HCT116 (cell line): ENCODE measurements at places on chromosomes 16 and 17.

GRCh38 chr16:80163339-80163738 lies 377.5 kb upstream of the DYNLRB2 start:
- DNase-seq = no peak

DNA sequence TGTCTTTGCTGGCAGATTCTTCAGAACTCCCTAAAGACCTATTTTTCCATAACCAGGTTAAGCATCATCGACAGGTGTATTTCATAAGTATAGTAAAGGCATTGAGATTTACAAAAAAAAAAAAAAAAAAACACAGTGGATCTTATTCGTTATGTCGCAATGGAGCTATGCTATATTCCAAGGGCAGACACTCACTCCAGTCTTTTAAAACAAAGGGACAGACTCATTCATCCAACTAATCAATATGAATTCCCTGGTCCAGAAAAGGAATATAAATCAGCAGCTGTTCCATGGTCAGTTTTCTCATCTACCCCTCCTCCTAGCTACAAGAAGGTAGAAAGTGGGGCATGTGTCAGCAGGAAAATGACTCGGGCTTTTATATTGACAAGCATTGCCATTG lies 97.7 kb upstream of the MON1B start:
- no peak for DNase-seq

DNA sequence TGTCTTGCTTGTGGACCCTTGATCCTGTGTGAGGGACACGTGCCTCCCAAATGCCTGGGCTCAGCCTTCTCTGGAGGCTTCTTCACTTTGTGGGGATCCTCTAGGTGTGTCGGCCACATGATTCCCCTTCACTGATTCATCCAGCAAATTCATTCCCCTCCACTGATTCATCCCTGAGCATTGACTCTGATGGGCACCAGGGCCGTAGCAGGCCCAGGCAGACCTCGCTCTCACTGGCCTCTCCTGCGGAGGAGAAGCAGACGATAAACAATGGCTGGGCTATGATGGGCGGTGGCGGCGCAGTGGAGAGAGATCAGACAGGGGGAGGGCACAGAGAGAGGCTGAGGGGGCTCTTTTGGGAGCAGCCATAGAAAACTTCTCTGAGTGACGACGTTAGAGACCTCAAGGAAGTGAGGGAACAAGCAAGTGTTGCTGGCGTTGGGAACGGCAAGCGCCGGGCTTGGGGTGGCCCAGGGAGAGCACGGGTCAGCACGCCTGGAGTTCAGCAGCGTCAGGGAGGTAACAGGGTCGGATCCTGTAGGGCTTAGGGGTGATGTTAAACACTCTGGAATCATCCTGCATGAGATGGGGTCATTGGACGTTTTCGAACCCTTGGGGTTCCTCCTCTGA lies 17.5 kb upstream of the RPTOR start:
- DNase-seq = no peak

GRCh38 chr16:19698480-19699465 lies 19.3 kb downstream of the KNOP1 start:
- no peak for DNase-seq

DNA sequence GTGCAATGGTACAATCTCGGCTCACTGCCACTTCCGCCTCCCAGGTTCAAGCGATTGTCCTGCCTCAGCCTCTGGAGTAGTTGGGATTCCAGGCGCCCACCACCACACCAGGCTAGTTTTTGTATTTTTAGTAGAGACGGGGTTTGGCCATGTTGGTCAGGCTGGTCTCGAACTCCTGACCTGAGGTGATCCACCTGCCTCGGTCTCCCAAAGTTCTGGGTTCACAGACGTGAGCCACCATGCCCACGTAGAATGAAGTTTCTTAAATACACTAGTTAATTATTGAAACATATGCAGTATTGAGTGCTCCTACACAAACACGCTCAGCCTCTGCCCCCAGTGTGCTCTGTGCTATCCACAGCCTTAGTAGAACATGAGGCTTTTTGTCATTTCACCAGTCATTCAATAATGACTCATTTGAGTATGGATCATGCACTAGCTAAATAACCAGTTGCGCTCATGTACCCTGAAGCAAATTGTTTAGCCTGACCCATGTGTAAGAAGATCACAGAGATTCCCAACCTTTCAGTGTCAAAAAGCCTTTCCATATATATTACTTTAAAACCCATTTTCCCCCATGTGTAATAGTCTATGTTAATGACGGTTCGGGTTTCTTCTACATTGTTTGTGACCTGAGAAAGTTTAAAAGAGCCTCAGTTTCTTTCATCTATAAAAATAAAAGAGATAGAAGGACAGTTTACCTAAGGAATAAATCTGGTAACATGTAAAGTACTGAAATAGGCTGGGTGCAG lies 49.7 kb downstream of the TUBD1 start:
- peak; percentile 96 for DNase-seq

- DNase-seq = no peak
Observed at GRCh38 chr16:9249534-9249933, 158.1 kb downstream of the HAPSTR1 start.

DNA sequence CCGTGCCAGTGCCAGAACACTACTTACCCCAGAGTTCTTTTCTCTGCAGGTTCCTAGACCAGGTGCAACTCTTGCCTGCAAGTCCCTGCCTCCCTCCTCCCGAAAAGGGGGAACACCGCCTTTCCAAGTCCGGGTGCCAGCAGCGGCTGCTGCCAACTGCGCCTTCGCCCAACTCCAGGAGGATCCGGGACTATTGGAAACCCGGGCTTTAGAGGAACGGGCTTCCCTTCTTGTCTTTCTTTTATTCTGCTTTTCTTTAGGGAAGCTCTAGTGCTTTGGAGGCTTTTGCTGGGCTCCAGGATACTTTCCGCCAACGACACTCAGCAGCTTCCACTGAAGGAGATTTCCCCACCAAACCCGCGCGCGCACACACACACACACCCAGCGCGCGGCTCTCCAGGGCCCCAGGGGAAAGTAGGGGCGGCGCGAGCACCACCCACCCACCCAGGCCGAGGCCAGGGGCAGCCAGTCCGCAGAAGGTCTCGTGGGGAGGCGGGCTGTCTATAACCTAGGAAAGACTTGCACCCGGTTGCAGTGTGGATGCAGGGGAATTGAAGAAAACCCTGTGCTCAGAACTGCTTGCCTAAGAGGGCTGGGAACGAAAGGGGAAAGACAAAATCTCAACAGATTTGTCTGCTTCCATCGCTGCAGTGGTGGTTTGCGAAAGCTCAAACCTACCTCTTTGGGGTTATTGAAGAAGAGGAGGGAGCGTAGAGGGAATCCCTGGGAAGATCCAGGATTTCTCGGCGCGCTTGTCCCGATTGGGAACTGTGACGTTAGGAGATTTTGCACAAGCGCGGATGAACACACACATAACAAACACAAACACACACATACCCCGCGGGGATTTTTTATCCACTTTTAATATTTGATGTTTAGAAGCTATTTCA lies 977 bp upstream of the CA10 start:
- no peak for DNase-seq

GRCh38 chr16:31224092-31224955 lies 7.4 kb upstream of the PYDC1 start:
- no peak for DNase-seq
